NCI-H1930 (cell line): ENCODE measurements at places on chromosomes 3 and 15.

- DNase-seq = no peak
These were observed 1.8 kb downstream of the ANP32A start for GRCh38 chr15:68818769-68819494.

GRCh38 chr3:176766862-176767261, 430.4 kb downstream of the TBL1XR1 start:
- no peak for DNase-seq

GRCh38 chr3:32816439-32817256, 1.1 kb upstream of the TRIM71 start:
- DNase-seq = peak; percentile 26

- DNase-seq = no peak
These were observed 482.0 kb upstream of the SUCLG2 start for GRCh38 chr3:68136411-68136810.

DNA sequence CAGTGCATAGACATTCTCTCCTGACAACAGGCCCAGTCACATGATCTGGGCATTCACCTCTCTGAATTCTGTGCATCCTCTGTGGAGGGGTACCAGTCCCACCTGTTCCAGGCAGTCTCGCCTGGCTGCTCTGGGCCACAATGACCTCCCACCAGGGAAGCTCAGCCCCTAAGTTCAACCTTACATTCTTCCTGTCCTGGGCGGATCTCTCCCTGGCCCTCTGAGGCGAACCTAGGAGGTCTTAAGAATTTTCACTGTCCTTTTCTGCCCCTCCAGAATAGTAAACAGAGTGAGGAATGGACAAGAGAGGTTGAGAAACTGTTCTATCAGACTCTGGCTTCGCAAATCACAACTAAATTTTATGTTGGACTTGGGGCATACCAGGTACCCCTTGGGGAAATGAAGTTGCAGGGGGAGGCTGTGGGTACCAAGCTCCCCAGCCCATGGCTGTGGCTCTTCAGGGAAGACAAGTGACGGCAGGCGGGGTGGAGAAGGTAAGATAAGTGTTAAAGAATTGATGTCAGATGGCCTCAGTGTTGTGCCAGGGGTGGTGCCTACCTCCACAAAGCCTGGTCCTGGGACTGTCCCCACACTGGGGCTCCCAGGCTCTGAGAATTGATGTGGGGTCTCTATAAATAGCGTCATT, 5.3 kb downstream of the SCN5A start:
- no peak for DNase-seq
